Cerebellar nuclear complex (tissue), 1 donor: ENCODE measurements at places on chromosomes 16 and 17.

GRCh38 chr17:5789528-5789927 lies 205.2 kb upstream of the NLRP1 start:
- DNase-seq = no peak

- DNase-seq = no peak
Measured at GRCh38 chr16:1673424-1674151, 4.5 kb upstream of the JPT2 start.

DNA sequence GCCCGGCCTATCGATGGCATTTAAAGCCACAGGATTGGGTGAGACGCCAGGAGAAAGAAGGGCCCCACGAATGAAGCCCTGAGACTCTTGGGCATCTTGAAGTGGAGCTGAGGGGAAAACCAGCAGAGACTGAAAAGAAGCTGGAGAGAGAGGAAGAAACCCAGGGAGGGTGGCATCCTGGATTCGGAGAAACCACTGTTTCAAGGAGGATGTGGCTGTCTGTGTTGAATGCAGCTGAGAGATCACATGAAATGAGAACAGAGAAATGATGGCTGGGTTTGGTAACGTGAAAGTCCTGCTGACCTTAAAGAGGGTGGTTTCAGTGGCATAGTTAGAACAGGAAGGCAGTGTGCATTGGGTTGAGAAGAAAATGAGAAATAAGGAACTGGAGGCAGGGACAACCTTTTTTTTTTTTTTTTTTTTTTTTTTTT lies 3.8 kb downstream of the TNFSF12 start:
- no peak for DNase-seq

- DNase-seq = no peak
Measured at GRCh38 chr17:18070861-18071340, 16.8 kb upstream of the DRG2 start.

GRCh38 chr17:78598013-78598471 lies 20.8 kb upstream of the DNAH17 start:
- DNase-seq = no peak

- DNase-seq = no peak
Measured at GRCh38 chr17:44919885-44920564, 4.7 kb upstream of the GFAP start.

GRCh38 chr16:50430076-50430475 lies 61.3 kb upstream of the BRD7 start:
- DNase-seq = no peak

GRCh38 chr17:81511804-81512561 lies 616 bp downstream of the ACTG1 start:
- DNase-seq = no peak

GRCh38 chr17:42348104-42348503 lies 40.1 kb downstream of the STAT3 start:
- DNase-seq = no peak

GRCh38 chr17:62891659-62892058 lies 74.4 kb upstream of the TANC2 start:
- DNase-seq = no peak

- no peak for DNase-seq
Measured at GRCh38 chr17:44363613-44364159, at the start of gene FAM171A2. FAM171A2 (minus strand) TSS chr17:44363853; CDS start chr17:44363714, 139 bp downstream.

DNA sequence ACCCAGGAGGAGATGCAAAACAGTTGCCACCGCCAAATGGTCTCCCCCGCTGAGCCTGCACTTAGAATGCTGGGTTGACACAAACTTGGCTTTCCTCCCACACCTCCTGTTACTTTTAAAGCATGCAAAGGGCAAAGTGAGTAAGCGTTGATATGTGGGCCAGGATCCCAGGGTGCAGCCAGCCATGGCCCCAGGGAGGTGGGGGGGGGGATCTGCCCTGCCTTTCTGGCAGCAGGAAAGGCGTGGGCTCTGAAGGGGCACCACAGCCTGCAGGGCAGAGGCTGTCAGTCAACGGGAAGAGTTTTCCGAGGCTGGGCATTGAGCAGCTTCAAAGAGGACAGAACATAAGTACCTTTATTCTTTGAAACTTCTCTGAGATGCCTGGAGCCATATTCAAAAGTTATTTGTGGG lies 142.3 kb downstream of the ABCC12 start:
- peak; percentile 15 for DNase-seq

DNA sequence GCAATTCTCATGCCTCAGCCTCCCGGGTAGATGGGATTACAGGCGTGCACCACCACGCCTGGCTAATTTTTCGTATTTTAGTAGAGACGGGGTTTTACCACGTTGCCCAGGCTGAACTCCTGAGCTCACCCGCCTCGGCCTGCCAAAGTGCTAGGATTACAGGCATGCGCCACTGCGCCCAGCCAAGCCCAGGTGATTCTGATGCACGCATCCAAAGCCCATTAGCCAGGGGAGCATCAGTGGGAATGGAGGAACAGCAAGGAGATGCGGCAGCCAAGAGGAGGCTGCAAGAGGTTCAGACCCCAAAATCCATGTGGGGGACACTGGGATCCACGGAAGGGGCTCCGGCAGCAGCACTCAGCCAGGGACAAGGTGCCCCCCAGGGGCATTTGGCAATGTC lies 12.1 kb downstream of the ATP2A3 start:
- DNase-seq = no peak

DNA sequence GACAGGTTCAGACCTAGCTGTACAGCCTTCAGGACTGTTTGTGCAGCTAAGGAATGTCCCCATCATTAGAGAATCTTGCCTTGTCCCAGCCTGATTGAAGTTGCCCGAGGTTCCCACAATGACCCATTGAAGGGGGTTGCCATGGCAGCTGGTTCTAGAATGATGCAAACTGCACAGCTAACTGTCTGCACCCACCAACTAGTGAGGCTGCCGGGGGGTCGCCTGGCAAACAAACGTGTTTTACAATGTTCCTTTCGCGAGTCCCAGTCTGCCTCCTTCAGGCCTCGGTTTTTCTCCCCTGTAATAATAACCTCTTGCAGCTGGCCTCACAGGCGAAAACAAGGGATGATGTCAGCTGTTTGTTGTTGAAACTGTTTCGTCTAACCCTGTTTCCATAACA lies 5.5 kb downstream of the C16orf96 start:
- DNase-seq = no peak

DNA sequence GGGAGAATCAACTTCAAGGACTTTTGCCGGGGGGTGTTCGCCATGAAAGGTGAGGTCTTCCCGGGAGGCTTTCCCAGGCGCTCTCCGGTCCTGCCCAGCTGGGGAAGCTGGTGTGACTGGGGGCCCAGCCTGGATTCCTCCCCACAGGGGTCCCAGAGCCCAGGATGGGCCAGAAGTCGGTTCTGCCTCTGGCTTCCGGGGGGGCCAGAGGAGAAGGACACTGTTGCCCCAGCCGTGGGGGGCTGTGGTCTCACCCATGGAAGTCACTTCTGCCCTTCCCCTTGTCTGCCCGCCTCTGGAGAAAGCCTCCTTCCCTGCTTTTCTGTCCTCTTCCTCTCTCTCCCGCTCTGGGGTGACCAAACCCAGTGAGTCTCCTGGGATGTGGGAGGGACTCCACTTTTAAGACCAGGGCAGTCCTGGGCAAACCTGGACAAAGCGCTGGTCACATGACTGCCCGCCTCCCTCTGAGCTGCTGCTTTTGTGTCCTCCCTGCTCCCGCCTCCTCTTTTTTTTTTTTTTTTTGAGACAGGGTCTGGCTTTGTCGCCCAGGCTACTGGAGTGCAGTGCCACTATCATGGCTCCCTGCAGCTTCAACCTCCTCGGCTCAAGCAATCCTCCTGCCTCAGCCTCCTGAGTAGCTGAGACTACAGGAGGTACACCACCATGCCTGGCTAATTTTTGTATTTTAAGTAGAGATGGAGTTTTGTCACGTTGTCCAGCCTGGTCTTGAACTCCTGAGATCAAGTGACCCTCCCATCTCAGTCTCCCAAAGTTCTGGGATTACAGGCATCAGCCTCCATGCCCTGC lies 40.6 kb downstream of the RAB11FIP4 start:
- DNase-seq = no peak

DNA sequence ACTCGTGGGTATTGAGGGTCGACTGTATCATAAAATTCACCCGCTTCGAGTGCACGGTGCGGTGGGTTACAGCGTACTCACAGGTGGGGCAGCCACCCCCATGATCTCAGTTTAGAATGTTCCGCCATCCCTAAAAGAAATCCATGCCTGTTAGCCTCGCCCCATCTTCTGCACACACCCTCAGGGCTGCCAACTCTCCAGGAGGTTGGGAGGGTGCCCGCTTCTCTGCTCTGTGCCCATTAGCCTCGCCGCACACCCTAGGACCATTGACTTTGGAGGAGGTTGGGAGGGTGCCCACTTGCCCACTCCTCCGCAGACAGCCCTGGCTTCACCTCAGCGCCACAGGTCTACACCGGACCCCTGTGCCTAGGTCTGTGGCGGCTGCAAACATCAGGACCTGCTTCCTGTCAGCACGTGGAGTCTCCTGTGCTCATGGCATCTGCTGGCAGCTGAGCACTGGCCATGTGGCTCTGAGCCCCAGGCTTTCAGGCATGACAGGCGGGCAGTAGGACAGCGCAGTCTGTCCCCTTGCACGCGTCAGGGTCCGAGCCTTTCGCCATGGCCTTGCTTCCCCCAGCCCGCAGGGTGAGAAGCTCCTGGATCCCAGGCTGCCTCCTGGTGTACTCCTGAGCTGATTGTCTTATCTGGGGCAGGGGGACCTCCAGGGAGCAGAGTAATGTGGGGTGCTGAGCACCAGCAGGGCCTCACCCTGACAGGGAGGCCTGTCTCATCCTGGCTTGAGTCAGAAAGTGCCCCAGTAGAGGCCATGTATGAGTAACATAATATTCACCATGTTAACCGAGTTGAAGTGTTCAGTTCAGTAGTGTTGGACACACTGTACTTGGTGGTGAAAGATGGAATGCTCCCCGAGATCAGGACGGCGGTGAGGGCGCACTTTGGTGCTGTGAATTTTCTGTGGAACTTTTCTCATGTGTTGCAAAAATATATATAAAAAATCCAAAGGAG lies 21.9 kb downstream of the NME3 start:
- no peak for DNase-seq

DNA sequence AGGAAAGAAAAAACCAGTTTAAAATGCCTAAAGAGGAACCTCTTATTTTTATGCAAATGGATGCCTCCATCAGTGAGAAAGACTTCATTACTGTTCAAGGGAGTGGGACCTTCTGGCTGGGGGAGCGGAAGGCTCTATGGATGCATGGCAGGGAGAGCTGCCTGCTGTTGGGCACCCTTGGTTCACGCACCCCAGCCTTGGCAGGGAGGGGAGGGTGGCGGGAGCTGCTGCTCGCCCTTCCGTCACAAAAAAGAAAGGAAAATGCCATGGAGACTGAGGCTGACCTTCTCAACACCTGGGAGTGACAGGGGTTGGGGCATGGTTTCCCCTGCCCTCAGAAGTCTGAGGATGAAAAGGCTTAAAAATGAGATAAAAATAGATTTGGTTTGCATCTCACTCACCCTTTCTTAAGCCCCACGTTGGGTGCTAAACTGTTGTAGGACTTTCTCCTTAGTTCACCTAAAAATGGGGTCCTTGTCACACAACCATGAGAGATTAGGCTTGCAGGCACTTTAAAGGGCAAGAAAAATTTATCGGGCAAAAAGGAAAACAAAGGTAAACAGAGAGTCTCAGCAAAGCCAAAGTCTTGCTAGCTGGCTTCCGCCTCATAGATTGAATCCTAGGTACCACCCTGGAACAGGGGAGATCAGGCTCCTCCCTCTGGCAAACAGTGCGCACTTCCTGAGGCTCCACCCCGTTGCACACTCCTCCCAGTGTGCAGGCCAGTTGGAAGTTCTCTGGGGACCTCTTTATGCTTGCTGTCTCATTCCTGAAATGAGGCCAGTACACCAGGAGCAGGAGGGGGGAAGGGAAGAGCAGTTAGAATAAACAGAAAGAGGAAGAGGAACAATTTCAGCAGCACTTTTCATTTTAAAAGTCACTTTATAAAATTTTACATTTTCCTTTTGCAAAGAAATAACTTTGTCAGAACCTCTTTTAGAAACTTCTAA lies 31.6 kb downstream of the PHKB start:
- DNase-seq = no peak

GRCh38 chr17:50565402-50566350 lies 5.2 kb downstream of the CACNA1G start:
- DNase-seq = peak; percentile 36

DNA sequence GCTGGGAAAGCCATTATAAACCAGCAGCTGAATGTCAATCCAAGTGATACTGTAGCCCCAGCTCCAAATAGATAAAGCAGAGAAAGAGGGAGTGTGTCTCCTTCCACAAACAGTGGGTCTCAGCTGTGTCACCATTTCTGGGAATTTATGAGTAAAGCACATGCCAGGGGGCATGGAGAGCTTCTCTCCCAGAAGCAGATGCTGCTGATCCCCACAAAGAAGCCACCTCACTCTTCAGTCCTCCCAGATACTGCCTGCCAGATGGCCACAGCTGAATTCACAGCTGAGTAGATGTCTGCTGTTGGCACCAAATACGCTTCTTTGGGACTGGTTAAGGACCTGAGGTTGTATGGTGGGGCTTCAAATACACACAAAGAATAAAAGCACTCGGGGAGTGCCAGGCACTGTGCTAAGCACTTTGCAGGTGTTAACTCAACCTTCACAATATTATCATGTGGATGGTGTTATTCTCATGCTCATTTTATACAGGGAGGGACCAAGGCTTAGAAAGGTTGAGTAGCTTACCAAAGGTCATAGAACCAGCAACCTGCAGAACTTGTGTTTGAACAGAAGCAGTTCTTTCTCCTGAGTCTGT lies 298.3 kb downstream of the CDH11 start:
- no peak for DNase-seq

GRCh38 chr17:395179-395578 lies 42.6 kb upstream of the RPH3AL start:
- DNase-seq = no peak

GRCh38 chr16:62201911-62202310 lies 165.7 kb upstream of the CDH8 start:
- DNase-seq = no peak

DNA sequence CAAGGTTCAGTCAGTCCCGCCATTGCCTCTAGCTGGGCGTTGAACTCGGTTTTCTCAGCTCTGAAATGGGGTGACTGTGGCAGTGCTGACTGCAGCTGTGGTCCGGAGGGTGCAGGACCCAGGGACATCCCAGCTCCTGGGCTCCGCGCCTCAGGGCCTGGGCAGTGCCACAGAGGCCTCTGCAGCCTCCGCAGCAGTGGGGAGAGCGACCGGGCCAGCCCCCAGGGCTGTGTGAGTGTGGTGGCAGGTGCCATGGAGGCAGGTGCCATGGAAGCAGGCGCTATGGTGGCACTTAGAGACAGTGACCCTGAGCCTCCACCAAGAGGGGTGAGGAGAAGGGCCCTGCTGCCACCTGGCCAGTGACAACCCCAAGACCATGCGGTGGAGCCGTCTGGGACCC lies 30.9 kb downstream of the ZNF469 start:
- no peak for DNase-seq

- DNase-seq = no peak
Measured at GRCh38 chr16:58152246-58152868, 23.2 kb upstream of the CFAP20 start.

GRCh38 chr16:83899978-83900377 lies 1.1 kb downstream of the MLYCD start:
- DNase-seq = no peak
